ENCODE measurements at places on chromosomes 2 and 18. TPM values are rescaled to one million over a fixed set of nuclear protein-coding genes. Genes with fewer than 3 reads are reported as not detected.

Gene SLC5A7
- total RNA-seq, result not detected

Gene PNPT1
- 21.9 TPM for total RNA-seq

Gene UPP2
- not detected for total RNA-seq

Gene LIMS4
- total RNA-seq, result 2.2 TPM

Gene NYAP2
- total RNA-seq, result 0.22 TPM

Gene LHCGR
- total RNA-seq, result 12.4 TPM

Gene TMEM17
- total RNA-seq, result 4.9 TPM

Gene KYNU
- total RNA-seq, result 6.0 TPM

Gene MARCHF4
- total RNA-seq, result not detected

Gene ACOXL
- total RNA-seq, result not detected

DNA sequence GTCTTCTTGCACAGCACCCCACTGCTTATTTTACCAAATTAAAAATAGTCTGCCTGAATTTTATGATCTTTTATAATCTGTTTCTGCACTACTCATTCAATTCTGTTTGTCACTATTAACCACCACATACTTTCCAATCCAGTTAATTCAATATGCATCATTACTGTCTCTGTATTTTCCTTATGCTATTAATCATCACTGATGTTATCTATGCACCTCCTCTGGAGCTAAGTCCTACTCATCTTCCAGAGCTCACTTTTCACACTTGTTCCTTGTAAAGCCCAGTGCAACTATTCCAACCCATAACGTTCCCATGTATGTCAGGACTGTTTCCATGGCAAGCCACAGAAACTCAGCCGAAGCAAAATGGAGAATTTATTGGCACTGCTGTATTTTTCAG lies 713.6 kb downstream of the PLCL1 start:
- no peak for DNase-seq

DNA sequence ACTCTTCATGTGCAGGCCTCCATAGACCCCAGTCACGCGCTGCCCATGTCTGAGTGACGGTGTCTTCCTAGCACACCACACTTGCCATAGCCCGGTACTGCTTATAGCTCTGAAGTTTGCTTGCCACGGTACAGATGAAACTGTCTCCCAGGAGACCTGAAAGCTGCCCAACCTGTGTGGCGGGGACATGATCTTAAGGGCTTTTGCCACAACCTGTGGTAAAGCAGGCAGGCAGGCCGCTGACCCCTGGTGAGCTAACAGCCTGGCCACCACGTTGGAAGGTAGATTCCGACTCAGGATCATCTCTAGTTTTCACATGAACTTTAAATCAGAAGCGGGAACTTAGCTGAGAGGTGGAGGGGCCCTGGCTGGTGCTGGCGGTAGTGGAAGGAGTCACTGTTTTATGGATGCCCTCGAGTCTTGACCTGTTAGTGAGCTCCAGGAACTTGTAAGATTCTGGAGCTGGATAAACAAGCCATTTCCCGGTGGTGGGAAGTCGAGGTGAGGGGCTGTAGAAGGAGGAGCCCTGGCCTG lies 153.3 kb downstream of the ZNF236 start:
- no peak for DNase-seq

- no peak for DNase-seq
Measured at GRCh38 chr2:170928036-170928823, 823 bp upstream of the GORASP2 start.

DNA sequence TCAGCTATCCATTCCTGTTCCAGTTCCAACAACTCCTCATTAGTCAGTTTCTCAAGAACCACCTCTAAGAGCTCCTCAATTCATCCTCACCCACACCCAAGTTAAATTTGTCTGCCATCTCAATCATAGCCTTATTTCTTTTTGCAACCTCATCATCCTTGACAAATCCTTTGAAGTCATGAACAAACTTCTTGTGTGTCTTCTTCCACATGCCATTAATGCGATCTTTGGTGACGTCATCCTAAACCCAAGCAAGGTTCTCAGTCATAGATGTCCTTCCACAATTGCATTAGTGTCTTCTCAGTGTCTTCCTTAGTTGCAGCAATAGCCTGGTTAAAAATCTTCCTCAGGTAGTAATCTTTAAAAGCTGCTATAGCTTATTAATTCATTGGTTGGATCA lies 71.2 kb upstream of the FSIP2 start:
- no peak for DNase-seq

GRCh38 chr2:231050018-231050901 lies 6.4 kb upstream of the PSMD1 start:
- DNase-seq, result no peak

DNA sequence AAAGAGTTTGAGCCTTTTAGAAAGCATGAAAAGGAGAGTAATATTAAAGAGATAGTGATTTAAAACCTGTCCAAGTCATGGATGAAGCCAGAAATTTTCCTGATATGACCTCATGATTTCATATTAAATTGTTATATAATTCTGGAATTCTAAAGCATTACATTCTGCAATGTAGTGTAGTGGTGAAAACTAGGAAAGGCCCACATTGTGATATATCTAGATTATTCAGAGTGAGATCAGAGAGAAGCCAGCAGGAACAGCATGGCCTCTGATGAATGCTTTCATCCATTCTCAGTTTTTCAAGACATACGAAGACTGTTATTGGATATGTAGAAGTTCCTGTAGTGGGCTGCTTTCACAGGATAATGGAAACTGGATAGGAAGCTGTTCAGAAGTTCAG lies 98.8 kb downstream of the LCLAT1 start:
- DNase-seq, result no peak

DNA sequence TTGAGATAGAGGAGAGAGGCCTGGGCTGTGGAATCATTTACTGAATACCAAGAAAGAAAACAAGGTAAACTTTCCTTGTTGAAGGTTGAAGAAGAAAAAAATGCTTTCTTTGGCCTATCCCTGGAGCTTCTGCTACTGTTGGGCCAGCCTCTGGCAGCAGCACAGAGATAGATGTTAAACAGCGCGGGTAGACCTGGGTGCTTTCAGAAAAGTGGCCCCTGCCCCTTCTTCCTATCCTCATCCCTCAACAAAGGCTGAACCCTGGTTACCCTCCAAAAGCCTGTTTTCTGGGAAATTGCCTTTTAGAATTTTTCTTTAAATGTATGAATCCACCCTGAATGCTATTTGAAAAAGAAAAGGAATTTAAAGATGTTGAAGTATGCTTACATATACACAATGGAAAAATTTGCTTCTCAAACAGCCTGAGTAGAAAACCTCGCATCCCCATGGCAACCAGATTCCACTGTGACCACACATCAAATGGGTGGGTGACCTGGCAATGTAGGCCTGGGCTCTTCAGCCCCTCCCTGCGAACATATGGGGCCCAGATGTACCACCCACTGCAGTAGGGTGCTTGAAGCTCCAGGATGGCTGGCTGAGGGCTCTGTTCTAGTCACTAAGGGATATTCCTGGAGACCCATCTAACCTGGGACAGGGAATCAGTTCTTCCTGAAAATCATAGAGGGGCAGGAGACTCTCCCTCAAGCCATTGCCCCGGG lies 23.4 kb upstream of the CHRNA1 start:
- DNase-seq, result no peak

DNA sequence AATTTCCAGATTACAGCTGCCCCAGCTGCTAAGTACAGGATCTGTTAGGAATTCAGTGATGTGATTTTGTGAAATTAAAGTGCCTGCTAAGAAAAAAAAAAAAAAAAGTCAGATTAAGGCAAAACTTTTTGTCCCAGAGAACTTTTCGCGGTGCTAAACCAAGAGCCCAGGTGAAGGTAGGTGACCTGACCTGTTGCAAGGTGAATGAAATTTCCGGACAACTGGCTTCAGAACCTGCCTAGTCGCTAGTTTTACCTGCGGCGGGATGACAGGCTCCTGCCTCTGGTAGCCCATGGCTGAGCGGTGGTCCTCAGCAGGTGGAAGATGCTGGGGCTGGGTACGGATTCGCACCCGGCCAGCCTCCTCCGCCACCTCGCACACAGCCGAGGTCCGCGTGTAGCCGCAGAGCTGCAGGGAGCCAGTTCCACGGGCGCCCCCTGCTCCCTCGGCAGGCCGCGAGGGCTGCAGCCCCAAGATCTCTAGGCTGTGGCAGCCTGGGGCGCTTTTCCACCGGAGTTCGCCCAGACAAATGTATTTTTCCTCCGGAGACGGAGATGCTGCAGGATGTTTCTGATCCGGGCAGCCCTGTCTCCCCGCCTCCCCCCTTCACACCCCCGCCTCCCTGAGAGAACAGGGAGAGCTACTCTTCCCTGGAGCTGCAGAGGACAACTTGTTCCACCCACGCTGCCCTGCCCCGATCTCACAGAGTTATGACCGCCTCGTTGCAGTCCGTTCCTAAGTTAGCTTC lies at the start of gene SLC38A11:
Gene SLC38A11 (minus strand): TSS at position 572 of the 748 bp plus-strand sequence. CDS start 278 bp downstream, at position 294.
- peak; percentile 60 for DNase-seq

GRCh38 chr2:150028322-150028721 lies 440.7 kb upstream of the MMADHC start:
- no peak for DNase-seq

- DNase-seq, result no peak
Measured at GRCh38 chr2:166081131-166081632, 46.6 kb downstream of the SCN1A start.

DNA sequence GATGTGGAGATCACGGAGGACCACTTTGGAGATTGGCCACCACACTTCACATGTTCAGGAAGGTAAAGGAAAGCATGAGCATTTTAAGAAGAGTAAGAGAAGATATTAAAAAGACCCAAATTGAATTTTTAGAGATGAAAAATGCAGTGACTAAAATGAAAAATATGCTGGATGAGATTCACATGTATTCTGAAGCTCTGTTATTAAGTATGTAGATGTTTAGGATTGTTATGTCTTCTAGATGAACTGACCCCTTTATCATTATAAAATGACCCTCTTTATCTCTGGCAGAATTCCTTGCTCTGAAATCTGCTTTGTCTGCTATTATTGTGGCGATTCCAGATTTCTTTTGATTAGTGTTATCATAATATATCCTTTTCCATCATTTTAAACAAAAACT lies 36.0 kb upstream of the DYNC2LI1 start:
- no peak for DNase-seq

- no peak for DNase-seq
Measured at GRCh38 chr18:39799006-39799405, 2156.0 kb upstream of the PIK3C3 start.

- no peak for DNase-seq
Measured at GRCh38 chr2:192070099-192070498, 124.6 kb downstream of the TMEFF2 start.

GRCh38 chr2:64562148-64562784 lies 38.1 kb downstream of the AFTPH start:
- DNase-seq, result no peak

DNA sequence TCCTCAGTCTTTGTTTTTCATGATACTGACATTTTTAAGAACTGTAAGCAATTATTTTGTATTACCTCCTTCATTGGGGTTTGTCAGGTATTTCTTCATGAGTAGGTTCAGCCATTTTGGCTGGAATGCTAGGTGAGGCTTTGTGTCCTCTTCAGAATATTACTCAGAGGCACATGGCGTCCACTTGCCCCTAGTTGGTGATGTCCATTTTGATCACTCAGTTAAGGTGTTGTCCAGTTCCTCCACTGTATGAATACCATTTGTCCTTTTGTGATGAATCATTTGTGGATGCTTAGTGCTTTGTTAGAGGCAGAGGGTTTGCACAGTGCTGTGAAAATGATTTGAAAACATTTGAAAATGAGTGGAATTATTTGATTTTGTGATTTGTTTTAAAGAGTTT lies 4.7 kb downstream of the IL1RL2 start:
- DNase-seq, result no peak

- no peak for DNase-seq
Measured at GRCh38 chr2:201855356-201855755, 49.0 kb downstream of the CDK15 start.

GRCh38 chr18:35303610-35304009 lies 13.6 kb upstream of the ZSCAN30 start:
- no peak for DNase-seq

DNA sequence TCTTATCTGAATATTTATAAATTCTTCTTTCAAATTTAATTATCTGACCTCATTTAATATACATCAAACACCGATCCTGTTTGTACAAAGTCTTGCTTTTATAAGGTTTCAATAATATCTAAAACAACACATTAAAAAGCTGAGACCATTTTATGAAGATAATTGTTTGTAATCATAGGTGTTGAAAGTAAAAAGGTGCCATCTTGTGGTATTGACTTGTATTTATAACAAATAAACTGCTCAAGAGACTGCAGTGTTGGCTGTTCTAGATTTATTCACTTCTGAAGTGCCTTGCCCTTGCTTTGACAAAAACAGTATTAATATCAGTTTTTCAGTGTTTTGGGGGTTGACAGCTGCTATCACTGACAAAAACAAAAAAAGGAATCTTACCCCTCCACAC lies 286.8 kb upstream of the HNMT start:
- no peak for DNase-seq

DNA sequence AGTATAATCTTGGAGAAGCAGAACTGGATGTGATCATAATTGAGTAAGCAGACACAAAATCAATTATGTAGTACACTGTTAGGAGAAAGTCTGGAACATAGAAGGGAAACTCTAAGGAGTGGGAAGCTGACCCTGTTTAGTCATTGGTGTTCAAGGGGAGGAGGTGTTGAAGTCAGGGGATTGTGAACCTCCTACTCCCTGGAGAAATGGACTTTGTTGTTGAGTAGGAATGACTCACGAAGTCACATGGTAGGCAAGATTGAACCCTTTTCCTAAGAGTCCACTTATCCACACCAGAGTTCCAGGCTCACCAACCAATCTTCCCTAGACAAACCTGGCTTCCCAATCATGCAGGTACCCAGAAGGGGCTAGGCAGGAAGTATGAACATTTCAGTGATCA lies 81.0 kb upstream of the BCL11A start:
- no peak for DNase-seq

DNA sequence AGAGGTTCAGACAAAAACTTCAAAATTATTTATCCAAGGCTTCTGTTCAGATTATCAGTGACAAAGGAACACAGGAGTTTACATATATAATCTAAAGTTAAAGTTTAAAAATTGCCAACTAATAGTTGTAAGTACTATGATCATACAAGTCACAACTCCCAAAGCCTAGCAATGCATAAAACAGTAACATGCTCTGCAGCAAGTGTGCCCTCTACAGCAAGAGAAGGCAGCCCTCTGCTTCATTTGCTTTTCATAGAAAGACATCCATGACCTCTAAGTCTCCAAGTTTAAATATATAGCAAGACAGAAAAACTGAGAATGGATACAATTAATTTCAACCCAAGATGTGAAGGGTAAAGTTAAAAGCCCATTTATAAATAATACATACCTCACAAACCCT lies 13.3 kb downstream of the RAB1A start:
- DNase-seq, result no peak

DNA sequence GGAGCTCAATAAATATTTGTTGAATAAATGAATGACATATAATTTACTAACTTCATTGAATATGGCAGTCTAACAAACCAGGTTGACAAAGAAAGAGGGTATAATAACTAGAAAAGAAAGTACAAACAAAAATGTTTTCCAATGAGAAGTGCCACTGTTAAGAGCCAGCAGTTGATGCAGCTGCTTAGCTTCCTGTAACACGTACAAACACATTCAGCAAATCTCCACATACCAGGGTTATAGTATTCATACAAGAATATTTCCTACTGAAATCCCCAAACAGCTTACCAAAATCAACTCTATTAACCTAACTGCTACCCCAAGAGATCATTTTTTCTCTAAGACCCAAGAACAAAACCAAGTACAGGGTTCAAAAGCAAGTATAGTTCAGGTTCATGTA lies 77.7 kb downstream of the THADA start:
- no peak for DNase-seq
